H9 (cell line): ENCODE measurements at places on chromosomes 1 and 21.
A peak's percentile ranks its signal among the peaks of the same experiment; 100 is the strongest.

- DNase-seq, result no peak
These were observed 188.2 kb upstream of the PLXNA2 start for GRCh38 chr1:208432346-208432745.

DNA sequence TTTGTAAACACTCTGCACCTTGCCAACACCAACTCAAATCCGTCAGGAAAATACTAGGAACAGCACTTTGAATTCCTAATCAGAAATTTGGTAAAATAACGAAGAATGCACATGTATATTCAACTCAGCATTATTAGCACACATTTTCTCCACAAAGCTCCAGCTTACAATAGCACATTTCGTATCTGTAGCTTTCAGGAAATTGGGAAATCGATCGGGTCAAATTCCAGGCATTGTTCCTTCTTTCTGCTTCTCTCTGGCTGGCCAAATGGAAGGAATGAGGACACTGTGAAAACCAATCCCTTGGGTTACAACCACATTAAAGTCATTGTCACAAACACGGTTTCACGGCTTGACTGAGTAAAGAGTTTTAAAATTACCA, 58.6 kb downstream of the NPHP4 start:
- DNase-seq, result peak; percentile 11

GRCh38 chr1:219806642-219807041, 121.7 kb downstream of the SLC30A10 start:
- DNase-seq, result no peak

GRCh38 chr1:238628110-238628509, 737.4 kb upstream of the ZP4 start:
- DNase-seq, result no peak

DNA sequence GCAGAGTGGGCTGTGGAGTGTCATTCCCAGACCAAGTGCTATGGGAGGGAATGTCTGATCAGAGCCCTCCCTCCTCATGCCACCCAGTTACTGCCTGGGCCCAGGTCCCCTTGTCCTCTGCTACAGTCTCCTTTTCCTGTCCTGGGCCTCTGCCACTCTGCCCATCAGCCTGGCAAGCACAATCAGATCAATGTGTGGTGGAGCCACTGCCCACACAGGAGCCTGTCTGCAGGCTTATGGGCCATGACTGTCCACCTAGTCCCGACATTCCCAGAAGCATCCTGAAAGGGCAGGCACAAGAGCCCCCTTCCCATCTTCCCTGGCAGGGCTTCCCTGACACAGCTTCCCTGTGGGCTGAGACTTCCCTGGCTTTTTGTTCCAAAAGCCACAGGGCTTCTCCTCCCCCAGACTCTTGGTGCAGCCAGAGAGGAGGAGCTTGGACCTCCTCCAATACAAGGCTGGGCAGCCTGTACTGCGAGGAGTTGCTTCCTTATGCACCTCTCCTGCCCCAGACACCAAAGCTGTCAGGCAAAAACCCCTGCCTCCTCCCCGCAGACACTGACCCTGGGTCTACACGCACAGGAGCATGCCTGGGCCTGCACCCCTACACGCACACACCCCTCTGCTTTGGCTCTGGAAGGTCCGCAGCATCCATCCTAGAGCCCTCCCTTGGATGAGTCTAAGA, 29.2 kb upstream of the CNTN2 start:
- no peak for DNase-seq

- DNase-seq, result no peak
These were observed 15.1 kb upstream of the C1orf87 start for GRCh38 chr1:60088620-60089155.

- DNase-seq, result no peak
These were observed 72.1 kb downstream of the PDE9A start for GRCh38 chr21:42725416-42725930.

DNA sequence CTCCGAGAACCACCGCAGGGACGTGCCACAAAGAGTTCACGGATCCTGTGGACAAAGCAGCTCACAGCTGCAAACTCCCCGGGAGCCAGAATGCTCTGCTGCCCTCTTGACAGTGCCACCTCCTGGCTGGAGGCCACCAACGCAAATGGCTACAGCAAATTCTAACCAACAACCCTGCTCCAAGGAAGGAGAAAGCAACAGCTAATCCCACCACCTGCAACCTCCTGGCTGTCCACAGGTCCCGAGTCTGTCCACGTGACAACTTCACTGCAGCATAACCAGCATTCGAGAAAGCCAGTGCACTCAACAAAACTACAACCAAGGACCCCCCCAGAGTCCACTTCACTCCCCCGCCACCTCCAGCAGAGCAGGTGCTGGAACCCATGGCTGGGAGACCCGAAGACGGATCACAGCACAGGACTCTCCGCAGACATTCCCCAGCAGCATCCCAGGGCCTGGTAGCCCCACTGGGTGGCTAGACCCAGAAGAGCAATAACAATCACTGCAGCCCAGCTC, 17.3 kb downstream of the POFUT2 start:
- DNase-seq, result peak; percentile 34
